H9 (cell line): ENCODE measurements at places on chromosomes 1 and 21. TPM values are rescaled to one million over a fixed set of nuclear protein-coding genes. Genes with fewer than 3 reads are reported as not detected.

The OR2M2 gene
- total RNA-seq: not detected in 2 replicates

- DNase-seq: peak; percentile 54
Measured at GRCh38 chr1:14970115-14970798, 183.3 kb upstream of the TMEM51 start.

GRCh38 chr21:33123374-33124123 lies 53.6 kb downstream of the OLIG1 start:
- DNase-seq: no peak

GRCh38 chr1:56301791-56302190 lies 277.6 kb downstream of the PLPP3 start:
- no peak for DNase-seq

The ATP5PO gene
- total RNA-seq: 263 and 275 TPM in 2 replicates

The ANKRD65 gene
- total RNA-seq: 3.1 and 3.2 TPM in 2 replicates

- no peak for DNase-seq
Measured at GRCh38 chr21:41280115-41280919, 36.3 kb upstream of the FAM3B start.

GRCh38 chr1:40862008-40862863 lies at the start of gene CITED4:
CITED4 (minus strand) TSS chr1:40862363; CDS start chr1:40862127, 236 bp downstream.
- peak; percentile 97 for DNase-seq

DNA sequence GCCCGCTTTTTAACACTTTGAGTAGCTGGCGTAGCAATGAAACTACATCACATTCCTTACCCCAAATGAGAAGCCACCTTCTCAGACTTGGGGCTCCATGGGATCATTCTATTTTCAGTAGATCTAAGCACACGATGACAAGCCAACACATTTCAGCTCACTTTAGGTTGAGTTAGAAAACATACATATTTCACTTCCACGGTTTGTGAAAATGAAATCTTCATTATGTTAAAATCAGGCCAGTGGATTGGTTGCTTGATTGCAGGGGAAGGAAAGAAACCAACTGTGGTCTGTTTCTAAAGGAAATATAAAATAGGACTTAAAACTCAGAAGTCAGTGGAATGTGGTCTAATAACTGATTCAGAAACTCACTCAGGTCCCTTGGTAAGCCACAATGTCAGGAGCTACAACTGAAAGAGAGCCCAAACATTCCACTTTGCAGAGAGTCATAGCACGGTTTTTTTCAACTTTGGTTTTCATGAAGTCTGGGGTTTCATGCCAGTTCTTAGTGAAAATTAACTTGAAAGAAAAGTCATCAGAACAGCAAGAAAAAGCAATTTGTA lies 82.3 kb upstream of the TIAM1 start:
- DNase-seq: no peak

The HES3 gene
- total RNA-seq: 89.9 and 93.4 TPM in 2 replicates

- no peak for DNase-seq
Measured at GRCh38 chr1:96207936-96208335, 513.6 kb upstream of the PTBP2 start.

- no peak for DNase-seq
Measured at GRCh38 chr1:224180783-224181452, 2.1 kb upstream of the DEGS1 start.

DNA sequence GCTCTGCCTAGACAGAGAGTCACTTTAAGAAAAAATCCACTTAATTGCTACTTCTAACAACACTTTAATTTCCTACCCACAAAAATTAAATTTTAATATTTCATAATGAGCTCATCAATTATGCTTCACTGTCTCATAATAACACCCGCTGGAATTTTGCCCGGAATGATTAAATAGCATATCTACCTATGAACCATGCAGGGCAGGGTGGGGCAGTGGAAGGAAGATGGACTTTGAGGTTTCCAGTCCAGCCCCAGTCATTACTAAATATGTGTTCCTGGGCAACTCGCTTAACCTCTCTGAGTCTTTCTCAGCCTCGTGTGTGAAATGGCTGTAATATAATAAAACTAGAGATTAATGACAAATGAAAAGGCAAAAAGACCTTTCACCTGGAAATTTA lies 32.8 kb upstream of the SLC45A1 start:
- DNase-seq: no peak

GRCh38 chr1:198153804-198154203 lies 3.0 kb upstream of the NEK7 start:
- DNase-seq: no peak

DNA sequence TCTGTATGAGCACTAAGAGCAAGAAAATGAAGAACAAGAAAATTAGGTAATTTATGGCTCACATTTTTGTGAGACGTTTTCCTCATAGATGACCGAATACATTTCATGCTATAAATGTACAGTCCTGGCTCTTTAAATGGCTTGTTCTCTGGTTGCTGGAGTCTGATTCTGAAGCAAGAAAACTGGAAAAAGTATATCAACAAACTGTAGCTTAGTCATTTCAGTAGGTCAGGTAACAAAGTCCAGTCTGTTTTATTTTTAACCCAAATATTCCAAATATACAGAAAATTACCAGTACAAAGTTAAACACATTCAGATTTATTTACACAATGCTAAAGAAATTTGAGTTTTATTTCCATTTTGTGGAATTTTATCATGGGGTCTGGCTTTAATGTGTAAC lies 2.5 kb upstream of the MYBPHL start:
- no peak for DNase-seq

GRCh38 chr1:82562448-82562847 lies 761.7 kb downstream of the ADGRL2 start:
- no peak for DNase-seq

GRCh38 chr1:235893840-235894239 lies 27.1 kb upstream of the LYST start:
- DNase-seq: no peak

- DNase-seq: peak; percentile 76
Measured at GRCh38 chr1:177044390-177044789, 120.1 kb downstream of the ASTN1 start.

The BTG3 gene
- 30.9 and 32.2 TPM in 2 replicates for total RNA-seq

The C1orf167 gene
- 0.39 TPM in 1 of 2 replicates, not detected in the other for total RNA-seq

The BRINP2 gene
- total RNA-seq: not detected in 2 replicates

DNA sequence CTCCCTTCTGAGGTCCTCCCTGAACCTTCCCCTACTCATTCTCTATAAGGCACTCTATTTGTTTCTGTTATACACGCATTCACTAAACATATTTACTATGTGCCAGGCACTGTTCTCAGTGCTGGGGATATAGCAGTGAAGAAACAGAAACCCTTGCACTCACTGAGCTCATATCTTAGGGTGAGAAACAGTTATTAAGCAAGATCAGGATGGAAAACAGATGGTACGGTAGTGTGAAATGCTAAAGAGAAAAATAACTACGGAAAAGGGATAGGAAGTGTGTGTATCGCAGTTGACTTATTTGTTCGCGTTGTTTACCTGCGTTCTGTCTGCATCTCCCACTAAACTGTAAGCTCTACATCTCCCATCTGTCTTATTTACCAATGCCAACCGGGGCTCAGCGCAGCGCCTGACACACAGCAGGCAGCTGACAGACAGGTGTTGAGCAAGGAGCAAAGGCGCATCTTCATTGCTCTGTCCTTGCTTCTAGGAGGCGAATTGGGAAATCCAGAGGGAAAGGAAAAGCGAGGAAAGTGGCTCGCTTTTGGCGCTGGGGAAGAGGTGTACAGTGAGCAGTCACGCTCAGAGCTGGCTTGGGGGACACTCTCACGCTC lies 572 bp downstream of the CYB5RL start:
- no peak for DNase-seq

The EXTL1 gene
- total RNA-seq: 1.0 and 1.1 TPM in 2 replicates

DNA sequence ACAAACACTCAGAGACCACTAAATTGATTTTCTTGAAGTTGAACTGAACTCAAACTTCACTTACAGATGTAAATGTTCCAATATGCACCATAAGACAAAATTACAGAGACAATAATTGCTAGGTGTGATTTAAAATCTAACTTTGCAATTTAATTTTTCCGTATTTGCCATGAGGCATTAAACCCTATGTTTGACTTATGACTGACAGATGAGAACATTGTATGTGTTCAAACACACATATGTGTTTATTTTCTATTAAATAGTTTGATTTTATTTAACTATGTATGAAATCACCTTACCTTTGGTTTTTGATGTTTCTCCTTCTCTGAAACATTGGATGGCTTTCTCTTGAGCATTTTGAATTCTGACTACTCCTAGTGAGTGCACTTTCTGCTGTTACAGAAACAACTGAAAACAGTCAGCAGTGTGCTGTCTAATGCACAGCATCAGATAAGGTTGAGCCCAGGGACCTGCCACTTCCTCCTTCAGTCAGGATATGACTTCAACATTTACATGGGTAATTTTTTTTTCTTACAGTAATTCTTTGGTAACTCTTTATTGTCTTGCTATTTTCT lies at the start of gene SAMSN1:
TSS of gene SAMSN1 (minus strand) at position 410 of the 575 bp plus-strand sequence. CDS start at position 356, 54 bp downstream.
- no peak for DNase-seq

DNA sequence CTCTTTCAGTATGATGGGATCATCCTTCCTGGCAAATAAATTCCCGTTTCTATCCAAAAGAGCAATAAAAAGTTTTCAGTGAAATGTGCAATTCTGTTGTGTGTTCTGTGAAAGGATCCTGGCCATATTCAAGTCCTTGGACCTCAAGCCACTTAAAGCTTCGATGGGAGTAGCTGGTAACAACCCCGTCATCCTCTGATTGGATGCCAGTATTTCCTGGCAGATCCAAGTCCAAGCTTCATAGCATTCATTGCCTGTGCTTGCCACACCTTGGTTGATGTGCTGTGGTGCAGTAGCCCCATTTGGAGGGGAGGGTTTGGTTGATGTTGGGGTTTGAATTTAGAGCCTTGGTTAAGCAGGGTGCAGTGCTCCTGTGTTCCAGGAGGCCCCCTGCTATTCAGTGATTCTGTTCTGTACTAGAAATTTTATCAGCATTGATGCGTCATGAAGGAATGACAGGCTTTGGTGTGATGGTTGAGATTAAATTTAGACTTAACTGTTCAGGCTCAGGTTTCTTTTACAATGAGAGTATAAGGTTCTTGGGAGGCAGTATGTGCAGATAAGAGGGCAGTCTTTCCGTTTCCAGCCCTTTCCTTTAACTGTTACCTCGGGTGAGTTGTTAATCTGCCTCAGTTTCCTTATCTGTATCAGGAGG lies 4.9 kb downstream of the RPL11 start:
- no peak for DNase-seq

GRCh38 chr1:67674260-67675011 lies 10.6 kb upstream of the GADD45A start:
- DNase-seq: no peak

The PROK1 gene
- not detected in 2 replicates for total RNA-seq

DNA sequence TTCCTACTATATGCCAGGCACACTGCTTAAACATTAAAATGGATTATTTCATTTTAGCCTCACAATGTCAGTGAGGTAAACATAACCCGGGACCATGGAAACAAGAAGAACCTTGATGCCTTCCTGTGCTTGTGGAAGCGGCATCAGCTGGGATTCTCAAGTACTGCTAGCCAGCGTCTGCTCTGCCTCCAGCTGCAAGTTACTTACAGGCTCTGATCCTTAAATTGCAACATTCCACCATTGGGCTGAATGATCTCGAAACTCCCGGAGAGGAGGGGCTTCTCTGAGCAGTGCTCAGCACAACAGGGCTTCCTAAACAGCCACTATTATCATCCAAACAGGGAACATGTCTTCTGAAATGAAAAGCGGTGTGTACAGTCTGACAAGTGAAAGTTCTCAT lies 6.7 kb upstream of the MAN1C1 start:
- peak; percentile 48 for DNase-seq

GRCh38 chr1:115642168-115643072 lies 650 bp downstream of the VANGL1 start:
- peak; percentile 44 for DNase-seq

DNA sequence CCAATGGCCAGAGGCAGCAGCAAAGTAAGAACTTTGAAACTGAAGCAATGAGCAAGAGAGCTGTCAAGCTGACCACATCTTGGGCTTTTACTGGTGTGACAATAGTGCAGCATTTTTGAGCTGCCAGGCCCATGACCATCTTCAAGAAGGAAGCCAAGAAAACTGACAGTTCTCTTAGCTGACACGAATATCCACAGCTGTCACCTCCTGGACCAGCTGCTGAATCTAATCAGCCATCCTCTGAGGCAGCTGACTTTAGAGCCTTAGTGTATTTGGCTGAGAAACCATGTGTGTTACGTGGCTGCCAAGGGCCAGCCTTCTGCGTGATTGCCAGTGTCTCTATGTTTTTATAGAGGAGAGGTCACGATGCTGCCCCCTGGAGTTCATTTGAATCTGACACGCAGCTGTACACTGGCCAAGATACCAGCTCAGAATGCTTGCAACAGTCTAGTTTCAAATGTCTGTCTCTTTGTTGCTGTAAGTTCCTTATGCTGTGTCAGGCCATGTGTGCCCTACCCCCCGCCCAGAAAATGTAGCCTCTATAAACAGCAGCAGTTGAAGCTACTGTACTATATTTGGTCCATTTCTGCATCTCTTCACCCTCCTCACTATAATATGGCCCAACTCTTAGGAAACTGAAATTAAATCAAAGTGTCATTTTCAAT lies 39.7 kb downstream of the PALMD start:
- DNase-seq: peak; percentile 66

DNA sequence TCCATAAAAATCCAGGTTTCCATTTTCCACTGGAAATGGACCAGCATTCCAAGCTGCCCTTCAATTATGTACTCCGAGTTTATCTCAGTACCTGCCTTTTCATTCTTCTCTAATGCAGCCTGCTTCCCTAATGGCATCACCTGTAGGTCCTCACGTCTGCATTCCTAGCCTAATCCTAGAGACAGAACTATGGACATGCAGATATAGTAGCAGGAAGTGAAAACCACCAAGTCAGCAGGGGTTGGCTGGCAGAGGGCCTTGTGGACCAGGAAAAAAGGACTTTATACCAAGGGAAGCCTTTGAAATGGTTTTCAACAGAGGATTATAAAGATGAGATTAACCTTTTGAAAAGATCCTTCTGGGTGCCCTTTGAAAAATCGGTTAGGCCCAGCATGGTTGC lies 135.7 kb upstream of the L1TD1 start:
- DNase-seq: peak; percentile 56

DNA sequence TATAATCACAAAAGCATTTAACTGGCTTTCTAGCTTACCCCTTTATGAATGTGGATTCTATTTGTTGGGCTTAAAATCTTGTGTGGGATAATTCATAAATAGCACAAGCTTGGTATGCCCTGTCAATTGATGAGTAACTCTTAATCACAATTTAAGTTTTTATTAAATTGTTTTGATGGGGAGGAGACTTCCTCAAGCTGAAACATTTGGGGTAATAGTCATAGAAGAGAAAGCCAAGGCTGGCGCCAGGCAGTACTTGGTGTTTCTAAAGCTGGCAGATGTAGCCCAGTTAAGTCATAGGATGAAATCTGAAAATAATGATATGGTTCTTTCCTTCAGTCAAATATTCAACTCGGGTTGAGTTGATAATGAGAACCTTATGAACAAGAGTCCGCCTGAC lies 167.2 kb downstream of the FMN2 start:
- no peak for DNase-seq
